T-helper 9 cell (primary cell): ENCODE measurements at places on chromosomes 6 and 20.

- DNase-seq = no peak
These were observed 23.2 kb downstream of the HLA-A start for GRCh38 chr6:29965563-29965872.

DNA sequence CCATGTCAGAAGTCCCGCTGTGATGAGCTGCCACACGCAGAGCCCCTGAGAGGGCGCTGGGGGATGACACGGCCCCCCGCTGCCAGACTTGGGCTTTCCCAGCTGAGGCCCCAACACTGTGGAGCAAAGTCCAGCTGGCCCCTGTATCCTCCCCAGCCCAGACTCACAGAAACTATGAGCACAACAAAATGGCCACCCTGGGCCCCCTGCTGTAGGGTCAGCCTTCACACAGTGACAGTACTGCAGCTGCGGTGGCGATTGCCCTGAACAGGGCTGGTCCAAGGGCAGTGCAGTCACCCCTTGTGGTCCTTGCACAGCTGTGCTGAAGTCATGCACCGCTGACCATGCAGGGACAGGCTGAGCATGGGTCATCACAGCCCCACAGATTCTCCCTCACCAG is 78.2 kb upstream of the CST7 start:
- no peak for DNase-seq

DNA sequence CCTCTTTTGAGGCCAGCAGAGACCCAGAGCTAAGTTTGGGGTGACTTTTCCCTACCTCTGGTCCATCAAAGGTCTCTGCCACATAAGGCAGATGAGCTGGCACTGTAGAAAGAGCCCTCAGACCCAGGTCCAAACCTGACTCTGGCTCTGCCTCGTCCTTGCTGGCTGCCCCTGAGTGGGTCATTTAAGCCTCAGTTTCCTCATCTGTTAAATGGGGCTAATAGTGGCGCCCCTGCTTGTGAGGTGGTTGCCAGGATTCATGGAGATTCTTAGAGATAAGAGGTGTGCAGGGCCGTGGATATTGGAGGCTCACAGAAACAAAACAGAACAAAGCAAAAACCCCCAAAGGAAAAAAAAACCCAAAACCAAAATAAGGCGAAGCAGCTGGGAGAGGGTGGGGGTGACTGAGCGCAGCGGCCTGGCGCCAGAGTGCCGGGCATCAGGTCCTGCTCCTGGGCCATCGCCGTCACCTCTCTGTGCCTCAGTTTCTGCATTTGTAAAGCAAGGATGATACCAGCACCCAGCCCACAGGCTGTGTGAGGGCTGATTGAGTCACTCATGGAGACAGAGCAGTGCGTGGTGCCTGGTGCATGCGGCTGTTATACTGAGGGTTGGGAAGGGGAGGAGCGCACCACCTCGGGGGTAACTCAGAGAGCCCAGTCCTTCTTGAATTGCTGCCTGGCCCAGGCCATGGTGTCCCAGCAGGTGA is 133.8 kb upstream of the PTPN1 start:
- no peak for DNase-seq

DNA sequence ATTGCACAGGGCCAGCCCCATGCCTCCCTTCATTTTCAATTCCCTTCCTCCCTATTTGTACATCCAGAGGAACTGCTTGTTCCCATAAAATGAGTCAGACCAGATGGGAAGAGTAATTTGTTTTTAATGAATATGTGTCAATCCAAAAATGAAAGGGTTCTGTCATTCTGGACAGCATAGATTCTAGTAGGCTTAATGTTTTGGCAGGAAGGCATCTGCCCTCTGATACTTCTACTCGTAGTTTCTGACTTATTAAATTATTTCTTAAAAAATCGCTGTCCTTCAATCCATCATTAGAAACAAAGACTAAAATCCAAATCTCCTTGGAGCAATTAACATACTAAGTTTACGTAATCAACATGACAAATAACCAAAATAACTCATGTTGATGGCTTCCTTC is 665.5 kb downstream of the TENT5A start:
- DNase-seq = no peak

GRCh38 chr20:44886266-44886651 is 754 bp downstream of the YWHAB start:
- no peak for DNase-seq

- no peak for DNase-seq
These were observed 5.3 kb downstream of the FUCA2 start for GRCh38 chr6:143506199-143506598.

DNA sequence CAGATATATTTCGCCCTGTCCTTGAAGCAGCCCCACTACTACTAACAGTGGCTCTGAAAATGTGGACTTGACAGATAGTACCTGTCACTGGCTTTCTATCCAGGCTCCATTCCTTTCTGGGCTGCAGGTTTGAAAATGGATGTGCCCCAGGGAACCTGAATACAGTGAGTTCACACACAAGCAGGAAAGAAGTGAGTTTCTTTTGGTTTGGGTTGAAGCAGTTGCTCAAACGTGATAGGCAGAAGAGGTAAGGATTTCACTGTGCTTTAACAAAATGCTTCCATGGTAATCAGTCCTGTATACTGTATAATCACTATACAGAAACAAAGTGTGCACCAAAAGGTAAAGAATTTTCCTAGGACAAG is 382.9 kb downstream of the PRKN start:
- DNase-seq = no peak

DNA sequence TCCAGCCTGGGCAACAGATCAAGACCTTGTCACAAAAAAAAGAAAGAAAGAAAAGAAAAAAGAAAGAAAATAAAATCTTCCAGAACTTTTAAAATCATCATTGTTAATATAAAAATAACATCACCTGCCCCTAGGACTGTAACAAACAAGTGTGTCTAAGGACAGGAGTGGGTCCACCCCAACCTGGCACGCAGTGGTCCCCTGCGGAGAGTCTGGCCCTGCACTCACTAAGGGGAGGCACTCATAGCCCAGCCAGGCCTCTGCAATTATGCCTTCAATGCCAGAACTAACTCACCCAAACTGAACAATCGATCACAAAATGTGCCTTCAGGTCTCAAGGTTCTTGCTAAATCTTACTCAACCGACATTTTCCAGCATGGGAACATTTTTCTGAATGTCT is 4.8 kb downstream of the GMEB2 start:
- DNase-seq = no peak

DNA sequence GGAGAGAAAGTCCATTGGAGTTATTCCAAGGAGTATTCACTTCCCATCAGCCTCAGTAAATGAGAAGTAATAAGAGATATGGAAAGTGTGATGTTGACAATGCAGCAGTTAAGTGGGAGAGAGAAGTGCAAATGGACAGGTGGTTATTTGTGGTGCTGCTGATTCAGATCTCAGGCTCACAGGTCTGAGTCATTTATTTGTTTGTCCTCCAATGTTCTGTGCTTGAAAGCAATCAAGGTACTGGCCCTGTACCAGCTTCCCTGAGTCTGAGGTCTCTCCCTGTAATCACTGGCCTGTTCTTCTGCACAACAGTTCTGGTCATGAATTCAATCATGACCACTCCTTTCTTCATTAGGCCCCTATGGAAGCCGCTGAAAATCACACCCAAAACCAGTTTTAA is 827.7 kb downstream of the MAFB start:
- DNase-seq = no peak

- DNase-seq = no peak
These were observed 150.5 kb downstream of the IPCEF1 start for GRCh38 chr6:154206141-154206540.

- DNase-seq = no peak
These were observed 149.7 kb downstream of the MRPL14 start for GRCh38 chr6:43977404-43978111.

GRCh38 chr20:3084283-3084985 is at the start of gene AVP:
Gene AVP, minus strand, starts transcription at chr20:3084724. Its CDS starts 50 bp downstream, at chr20:3084674.
- no peak for DNase-seq

GRCh38 chr6:161407581-161407980 is 133.7 kb upstream of the AGPAT4 start:
- no peak for DNase-seq

DNA sequence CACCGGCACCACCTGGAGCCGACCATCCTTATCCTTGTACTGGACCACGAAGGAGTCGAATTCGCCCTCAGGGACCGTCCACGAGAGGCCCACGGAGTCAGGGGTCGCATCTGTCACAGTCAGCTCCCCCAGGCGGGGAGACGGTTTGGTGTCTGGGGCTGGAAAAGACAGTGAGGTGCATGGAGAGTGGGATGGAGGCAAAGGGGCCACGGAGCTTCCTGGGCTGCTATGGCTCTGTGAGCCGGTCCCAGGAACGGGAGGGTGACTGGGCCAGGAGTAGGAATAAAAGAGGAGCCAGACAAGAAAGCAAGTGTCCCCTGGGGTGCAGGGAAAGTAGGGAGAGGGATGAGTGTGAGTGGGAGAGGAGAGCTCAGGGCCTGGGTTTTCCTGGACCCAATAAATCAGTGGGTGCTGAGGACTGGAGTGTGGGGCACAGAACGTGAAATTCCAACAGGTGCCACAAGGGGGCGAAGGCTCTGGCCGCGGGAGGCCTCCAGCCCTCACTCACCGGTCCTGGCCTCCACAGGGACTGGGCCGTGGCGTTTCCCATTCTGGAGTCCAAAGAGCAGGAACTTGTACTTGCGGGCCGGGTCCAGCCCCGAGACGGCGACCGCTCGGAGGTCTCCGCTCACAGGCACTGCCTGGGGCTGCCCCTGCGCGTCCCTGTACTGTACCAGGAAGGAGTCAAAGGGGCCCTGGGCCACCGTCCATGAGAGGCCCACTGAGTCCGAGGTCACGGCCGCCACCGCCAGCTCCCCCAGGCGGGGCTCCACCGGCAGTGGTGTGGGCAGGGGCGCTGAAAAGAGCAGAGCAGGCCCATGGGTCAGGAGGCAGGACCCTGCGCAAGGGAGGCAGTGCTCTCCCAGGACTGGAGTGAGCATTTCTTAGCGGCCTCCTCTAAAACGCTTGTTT is 9.9 kb downstream of the CYP21A2 start:
- peak; percentile 66 for DNase-seq

DNA sequence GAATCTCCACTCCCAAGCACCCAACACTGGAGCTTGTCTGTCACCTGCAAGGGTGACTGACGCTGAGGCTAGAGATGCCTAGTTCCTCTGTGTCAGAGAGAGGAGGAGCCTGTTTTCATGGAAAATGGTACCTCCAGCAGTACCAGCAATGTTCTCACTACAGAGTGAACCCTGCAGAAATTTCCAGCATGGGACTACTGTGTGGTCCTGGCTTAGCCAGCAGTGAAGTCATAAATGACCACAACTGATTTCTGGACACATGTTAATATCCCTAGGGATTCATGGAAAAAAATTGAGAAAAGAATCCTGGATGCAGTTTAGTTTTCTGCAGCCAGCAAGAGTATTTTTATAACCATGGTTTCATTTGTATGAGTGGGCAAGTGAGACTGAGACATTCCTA is 468.1 kb downstream of the CD83 start:
- DNase-seq = no peak

- DNase-seq = no peak
These were observed 75.0 kb upstream of the EZR start for GRCh38 chr6:158894193-158894592.

GRCh38 chr6:12280458-12280857 is 9.7 kb upstream of the EDN1 start:
- no peak for DNase-seq

- no peak for DNase-seq
These were observed 169.3 kb upstream of the CDH4 start for GRCh38 chr20:61082720-61083119.

- DNase-seq = no peak
These were observed 327.2 kb downstream of the HTR1B start for GRCh38 chr6:77136086-77136485.

GRCh38 chr6:33848484-33848883 is 44.7 kb upstream of the MLN start:
- DNase-seq = no peak

DNA sequence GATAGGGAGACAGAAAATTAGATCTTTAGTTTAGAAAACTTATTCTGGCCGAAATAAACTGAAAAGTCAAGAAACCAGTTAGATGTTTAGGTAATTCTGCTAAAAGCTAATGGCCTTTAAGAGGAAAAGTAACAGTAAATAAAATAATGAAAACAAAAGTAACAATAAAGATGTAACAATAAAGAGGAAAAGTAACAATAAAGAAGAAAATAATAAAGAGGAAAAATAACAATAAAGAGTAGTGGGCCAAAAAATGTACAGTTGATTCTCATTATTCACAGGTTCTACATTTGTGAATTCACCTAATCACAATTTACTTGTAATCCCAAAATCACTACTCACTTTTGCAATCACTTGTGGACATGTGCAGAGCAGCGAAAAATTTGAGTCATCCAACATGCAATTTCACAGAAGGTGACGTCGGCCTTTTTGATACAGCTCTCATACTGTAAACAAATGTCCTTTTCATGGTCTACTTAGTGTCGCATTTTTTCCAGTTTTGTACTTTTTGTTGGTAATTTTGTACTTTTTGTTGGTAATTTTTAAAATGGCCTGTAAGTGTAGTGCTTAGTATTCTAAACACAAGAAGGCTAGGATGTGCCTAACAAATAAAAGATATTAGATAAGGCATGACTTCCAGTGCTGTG is 24.0 kb downstream of the HBS1L start:
- no peak for DNase-seq

DNA sequence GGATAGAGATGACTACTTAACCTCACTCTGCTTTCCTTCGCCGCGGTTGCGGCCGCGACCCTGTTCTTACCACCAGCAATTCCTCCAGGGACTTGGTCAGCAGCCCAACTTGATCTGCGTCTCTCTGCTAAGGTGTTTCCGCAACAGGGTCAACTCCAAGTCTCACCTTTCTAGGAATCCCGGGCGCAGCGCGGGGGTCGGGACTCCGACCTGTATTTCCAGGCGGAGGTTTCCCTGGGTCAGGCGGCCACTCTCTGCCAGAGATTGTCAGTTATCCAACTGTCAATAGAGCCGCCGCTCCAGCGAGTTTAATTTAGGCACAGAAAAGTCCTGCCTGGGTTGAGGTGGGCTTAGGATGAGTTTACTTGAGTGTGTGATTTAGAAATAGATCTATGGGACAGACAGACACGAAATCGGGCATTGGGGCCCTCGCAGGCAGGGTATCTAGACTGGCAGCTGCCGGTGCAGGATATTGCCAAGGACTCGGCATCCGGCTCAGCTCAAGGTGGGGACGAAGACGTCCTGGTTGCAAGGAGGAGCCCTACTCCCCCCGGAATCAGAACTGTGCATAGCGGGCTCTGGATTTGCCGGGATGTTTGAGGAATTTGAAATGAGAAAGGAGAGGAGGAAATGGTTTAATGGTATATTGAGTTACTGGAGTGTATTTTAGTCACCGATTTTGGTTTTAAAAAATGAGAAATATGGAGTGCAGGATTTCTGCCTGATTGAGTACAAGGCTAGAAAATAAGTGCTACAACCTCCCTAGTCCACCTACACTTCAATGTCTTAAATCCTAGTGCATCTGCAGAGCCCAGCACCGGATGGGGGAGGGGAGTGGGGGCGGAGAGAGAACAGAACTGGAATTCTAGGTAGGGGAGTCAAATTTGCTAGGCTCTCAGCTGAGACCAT is 23.7 kb downstream of the POM121L2 start:
- DNase-seq = no peak
